ENCODE measurements at places on chromosomes 2 and 18.
A peak's percentile ranks its signal among the peaks of the same experiment; 100 is the strongest.

DNA sequence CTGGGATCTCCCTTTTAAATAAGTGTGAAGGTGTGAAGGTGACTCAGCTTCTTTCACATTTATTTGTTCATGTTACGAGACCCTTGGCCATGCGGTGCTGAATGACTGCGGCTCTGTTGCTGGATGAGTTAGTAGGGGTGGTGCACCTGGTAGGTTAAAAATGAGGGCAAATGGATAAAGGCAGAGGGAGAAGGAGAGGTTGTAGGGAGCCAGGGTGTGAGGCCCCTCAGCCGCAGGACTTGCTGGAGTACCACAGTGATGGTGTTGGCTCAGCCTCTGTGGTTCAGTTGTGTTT, 164.2 kb downstream of the NAPG start:
- DNase-seq: no peak

- no peak for DNase-seq
These were observed 237.6 kb downstream of the TDRD15 start for GRCh38 chr2:21361384-21361783.

DNA sequence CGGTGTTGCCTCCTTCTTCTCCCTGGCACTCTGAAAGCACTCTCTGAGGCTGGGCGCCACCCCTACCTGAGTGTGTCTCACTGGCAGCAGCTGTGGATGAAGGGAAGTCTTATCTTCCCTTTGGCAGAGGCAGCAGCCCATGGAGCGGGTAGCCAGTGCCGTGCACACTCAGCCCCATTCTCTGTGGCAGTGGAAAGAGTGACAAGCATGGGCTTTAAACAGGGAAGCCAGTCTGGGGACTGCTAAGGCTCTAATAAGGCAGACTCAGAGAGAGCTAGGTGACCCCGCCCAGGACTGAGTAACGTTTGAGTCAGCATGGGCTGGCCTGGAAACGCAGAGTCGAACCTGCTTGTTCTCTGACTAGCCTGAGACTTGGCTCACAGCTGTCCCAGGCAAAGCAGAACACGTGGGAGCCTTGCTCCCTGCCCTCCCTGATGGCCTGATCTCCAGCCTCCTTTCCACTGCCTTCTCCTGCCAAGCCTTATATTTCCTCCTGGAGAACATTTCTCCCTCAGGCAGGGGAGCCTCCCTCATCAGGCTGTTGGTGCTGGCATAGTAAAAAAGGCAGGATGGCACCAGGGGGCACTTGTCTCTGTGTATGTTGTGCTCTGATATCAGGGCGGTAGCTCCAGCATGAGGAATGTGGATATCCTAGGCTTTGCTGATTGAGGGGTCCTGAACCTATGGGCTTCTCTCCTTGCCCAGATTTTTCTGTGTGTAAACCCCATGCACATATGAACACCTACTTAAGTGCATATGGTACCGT, 93.9 kb upstream of the LGALSL start:
- peak; percentile 88 for DNase-seq

GRCh38 chr2:237639836-237640220, 12.4 kb downstream of the LRRFIP1 start:
- no peak for DNase-seq

GRCh38 chr2:109535217-109535946, 78.4 kb downstream of the SEPTIN10 start:
- no peak for DNase-seq

DNA sequence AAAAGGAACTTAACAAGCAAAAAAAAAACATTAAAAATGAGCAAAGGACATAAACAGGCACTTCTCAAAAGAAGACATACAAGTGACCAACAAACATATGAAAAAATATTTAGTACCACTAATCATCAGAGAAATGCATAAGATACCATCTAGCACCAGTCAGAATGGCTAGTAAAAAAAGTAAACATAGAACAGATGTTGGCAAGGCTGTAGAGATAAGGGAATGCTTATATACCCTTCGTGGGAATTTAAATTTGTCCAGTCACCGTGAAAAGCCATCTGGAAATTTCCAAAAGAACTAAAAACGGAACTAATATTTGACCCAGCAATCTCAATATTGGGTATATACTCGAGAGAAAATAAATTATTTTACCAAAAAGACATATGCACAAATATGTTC, 1751.3 kb upstream of the LRRTM1 start:
- no peak for DNase-seq

- peak; percentile 82 for DNase-seq
These were observed 32.1 kb upstream of the SP3 start for GRCh38 chr2:173997269-173997668.

- DNase-seq: no peak
These were observed 39.1 kb downstream of the CAPN13 start for GRCh38 chr2:30768036-30768686.

- no peak for DNase-seq
These were observed 153.7 kb downstream of the CSRNP3 start for GRCh38 chr2:165623161-165623560.

DNA sequence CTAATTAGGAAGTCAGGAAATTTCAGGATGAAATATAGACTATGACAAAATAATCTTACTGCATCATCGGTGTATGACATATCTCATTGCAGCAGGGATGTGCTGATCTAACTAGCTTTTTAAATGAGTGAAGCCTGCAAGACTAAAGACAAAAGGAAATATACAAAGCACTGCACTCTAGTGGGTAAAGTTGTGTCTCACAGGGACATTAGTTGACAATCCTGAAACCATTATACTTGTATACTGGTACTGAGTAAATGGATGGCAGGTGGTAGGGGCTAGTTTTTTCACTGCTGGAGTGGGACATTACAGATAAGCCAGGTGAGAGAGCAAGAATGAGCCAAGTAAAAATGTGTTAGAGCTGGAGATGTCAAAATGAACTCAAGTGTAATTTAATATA, 317.5 kb upstream of the RAB6C start:
- DNase-seq: no peak

DNA sequence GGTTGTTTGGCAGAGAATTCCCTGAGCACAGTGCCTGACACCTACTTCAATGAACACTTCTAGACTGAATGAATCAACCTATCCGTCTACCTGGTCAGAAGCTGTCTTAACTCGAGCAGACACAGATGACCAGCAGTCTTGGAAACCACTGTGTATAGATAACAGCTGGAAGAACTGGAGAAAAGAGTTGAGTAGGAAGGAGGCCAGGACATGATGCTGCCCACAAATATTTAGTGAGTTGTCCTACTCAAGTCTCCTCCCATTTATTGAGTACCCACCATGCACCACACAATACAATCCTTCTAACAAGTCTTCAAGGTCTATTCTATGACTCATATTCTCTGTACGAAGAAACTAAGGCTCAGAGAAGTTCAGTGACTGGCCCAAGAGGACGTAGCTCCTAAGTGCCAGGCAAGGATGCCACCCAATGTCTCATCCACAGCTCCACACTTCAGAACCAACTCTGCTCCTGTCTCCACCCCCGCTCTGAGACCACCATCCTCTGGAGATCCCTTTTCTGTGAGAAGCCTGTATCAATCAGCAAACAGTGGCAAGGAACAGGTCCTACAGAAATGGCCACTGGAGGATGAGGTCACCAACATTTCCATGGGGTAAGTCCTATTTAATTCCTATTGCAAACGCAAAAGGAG, 62.2 kb downstream of the GALNT14 start:
- no peak for DNase-seq

DNA sequence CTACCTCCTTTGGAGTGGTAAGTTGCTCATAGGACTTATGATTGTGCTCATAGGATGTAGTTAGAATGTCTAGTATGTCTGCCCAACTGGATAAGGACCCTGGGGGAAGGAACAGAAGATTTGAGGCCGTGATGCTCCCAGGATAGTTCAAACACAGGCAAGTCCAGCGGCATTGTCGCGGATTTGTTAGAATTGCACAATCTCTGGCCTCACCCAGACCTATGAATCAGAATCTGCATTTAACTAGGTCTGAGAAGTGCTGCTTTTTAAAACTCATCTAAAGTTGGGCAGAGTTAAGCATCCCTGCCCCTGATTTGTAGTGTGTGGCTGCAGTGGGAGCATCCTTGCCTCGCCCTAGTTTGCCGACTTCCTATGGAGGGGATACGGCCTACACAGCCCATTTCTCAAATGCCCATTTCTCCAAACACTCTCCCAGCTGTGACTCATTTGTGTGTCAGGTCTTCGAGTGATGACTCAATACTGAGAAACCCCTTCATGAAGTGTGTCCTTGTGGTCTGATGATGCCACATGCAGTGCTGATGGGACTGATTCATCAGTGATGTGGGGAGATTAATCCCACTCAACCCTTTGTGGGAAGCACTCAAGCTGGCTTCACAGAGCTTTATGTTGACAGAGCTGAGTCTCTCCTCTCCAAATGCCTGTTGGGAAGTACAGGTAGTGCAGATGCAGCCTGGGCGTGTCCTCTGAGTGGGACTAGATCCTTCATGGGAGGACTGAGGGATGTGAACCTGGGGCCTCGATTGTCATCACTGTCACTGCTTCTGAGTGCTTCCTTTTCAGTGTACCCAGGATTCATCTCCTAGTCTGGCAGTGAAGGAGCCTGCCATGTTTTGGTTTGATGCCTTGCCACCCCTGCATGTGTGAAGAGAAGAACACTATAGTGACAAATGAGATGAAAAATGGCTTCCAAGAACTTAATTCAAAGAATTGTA, 18.7 kb downstream of the SMIM21 start:
- no peak for DNase-seq

DNA sequence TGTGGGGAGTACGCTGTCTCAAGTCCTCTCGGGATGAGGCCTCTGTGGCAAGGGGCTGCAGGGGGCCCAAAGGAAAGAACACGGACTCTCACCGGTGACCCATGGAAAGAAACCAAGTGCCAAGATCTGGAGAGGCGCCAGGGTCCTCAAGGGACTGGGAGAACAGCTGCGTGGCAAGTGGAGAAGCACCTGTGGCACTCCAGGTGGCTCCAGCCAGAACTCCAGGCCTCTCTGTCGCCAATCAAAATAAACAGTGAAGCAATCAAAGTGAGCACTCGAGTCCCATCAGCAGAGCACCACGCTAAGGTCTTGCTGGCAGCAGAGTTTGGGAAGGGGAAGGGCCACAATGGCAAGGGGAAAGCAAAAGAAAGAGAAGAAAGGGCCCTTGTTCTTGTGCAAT, 54.7 kb downstream of the BCL2 start:
- DNase-seq: no peak

DNA sequence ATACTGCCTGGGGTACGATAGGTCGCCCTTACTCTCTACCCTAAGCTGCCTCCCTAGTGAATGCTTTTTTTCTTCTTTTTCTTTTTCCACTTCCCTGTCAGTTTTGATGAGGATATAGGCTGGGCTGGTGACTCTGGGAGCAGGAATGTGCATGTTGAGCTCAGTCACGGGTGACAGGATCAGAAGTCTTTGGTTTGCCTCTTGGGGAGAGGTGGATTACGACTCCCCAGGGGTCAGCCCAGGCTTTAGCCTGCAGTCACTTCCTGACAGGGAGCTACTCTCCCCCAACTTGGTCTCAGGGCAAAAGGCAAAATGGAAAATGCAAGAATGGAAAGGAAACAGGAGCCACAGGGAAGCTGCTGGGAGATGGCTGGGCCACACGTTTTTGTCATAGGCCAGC, 57.3 kb downstream of the THNSL2 start:
- no peak for DNase-seq

DNA sequence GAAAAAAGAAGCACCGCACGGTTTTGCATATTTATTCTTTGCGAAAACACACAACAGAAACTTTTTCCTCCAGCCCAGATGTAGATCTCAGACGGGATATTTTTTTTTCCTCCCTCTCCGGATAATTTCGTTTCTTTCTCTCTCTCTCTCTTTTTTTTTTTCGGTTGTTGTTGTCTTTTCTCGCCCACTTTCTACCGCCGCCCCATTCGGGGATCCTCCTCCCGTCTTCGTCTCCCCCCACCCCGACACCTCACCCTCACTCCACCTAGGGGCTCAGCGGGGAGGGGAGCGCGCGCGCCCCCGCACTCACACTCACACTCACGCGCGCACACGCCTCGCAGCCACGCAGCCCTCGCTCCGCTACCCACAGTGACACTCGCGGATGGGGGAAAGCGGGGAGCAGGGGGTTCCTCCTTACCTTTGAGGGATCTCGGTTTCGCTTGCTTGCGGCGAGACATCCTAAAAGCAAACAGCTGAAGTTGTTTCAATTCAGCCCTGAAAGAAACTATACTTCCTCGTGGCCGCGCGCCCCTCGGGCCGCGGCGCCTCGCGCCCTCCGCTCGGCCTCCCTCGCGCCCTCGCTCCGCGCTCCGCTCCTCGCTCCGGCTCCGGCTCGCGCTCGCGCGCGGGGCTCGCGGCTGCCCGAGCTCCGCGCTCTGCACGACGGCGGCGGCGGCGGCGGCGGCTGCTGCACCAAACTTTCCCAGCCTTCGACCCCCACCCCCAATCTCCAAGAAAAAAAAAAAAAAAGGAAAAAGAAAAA, 1.3 kb downstream of the ZNF521 start:
- DNase-seq: peak; percentile 73

- no peak for DNase-seq
These were observed 82.8 kb upstream of the DSEL start for GRCh38 chr18:67599277-67599676.

DNA sequence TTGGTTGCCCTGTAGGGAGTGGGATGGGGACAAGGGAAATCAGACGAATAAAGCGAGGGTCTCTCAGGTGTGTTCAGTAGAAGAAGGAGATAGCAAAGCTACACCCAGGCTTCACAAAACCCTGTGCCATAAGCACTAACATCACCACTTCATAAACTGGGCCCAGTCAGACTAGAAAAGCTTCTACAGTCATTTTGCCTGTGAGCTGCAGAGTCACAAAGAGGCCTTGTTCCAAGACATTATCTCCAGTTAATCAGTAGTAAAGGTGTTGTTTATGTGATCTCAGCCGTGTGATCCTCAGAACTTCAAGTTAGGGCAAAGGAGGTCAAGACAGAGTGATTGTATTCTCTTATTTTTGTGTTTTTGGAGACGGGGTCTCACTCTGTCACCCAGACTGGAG, 148.0 kb downstream of the GALR1 start:
- DNase-seq: no peak

GRCh38 chr2:143121079-143121478, 8.1 kb upstream of the ARHGAP15 start:
- no peak for DNase-seq

DNA sequence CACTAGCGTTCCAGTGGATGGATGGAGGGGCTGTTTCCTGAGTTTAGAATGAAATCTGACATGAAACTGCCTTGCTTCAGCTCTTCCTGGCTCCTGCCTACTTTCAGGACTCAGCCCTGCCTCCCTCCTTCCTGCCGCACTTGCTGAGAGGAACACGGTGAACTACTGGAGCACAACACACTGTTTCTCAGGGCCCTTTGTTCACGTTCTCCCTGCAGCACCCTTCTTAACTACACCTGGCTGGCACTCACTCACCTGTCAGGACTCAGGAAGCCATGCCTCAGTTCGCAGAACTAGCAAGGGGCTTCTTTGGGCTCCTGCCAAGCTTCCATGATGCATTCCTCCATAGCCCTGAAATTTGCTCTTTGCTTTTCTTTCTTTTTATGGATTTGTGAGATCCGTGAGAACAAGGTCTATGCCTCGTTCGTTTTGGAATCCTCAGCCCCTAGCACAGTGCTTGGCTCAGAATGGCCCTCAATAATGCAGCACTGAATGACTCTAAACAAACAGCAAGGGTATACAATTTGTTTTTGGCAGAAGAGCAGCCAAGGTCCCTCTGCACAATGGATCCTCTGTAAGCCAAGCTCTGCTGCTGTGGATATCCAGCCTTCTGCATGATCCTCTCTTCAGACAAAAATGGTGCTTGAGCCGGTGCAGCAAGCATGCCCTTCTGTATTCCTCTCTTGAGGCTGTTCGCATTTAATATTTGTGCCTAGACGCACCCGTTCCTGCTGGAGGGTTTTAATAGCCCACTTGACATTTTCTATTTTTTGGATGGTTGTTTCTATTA, 357.0 kb downstream of the TSN start:
- DNase-seq: no peak

All from left cardiac atrium (tissue), 4 donors.